ENCODE measurements at places on chromosomes 11 and 22. TPM values are rescaled to one million over a fixed set of nuclear protein-coding genes. Genes with fewer than 3 reads are reported as not detected.

TRIM29 gene
- 7.2 TPM for polyA plus RNA-seq

BTBD18 gene
- 0.03 TPM for polyA plus RNA-seq

MSANTD4 gene
- polyA plus RNA-seq = 5.4 TPM

ESAM gene
- 3.6 TPM for polyA plus RNA-seq

MS4A12 gene
- polyA plus RNA-seq = 427 TPM

BBOX1 gene
- polyA plus RNA-seq = not detected

C11orf58 gene
- polyA plus RNA-seq = 117 TPM

INPP5J gene
- 15.3 TPM for polyA plus RNA-seq

BCR gene
- polyA plus RNA-seq = 10.8 TPM

BDNF gene
- not detected for polyA plus RNA-seq

PNPLA3 gene
- polyA plus RNA-seq = 1.3 TPM

GAL gene
- 12.9 TPM for polyA plus RNA-seq

TRIM49C gene
- not detected for polyA plus RNA-seq

OR1S2 gene
- not detected for polyA plus RNA-seq

SEC14L6 gene
- polyA plus RNA-seq = not detected

PATE4 gene
- polyA plus RNA-seq = not detected

ANO3 gene
- polyA plus RNA-seq = not detected

All from sigmoid colon (tissue), 7 donors.